ENCODE measurements at places on chromosomes 2 and 18.

GRCh38 chr2:168495524-168495923, 39.5 kb downstream of the CERS6 start:
- DNase-seq: no peak

GRCh38 chr2:106638043-106638442, 150.9 kb downstream of the CD8B2 start:
- DNase-seq: peak; percentile 73

DNA sequence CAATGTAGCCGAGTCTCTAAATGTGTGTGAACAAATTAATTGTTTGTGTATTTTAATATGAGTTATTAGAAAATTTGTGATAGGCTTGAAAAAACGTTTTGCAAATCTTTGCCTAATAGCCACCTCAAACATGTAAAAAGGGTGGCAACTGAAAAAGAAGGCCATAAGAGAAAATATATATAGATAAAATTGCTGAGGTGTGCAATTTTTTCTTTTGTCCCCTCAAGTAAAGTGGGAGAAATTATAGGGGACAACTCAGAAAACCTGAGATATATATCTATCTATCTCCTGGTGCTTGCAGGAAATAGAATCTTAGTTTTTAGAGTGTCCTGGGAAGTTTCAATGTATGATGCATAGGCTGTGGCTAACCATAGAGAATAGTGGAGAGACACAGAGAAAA, 201.4 kb upstream of the LRP1B start:
- DNase-seq: no peak

DNA sequence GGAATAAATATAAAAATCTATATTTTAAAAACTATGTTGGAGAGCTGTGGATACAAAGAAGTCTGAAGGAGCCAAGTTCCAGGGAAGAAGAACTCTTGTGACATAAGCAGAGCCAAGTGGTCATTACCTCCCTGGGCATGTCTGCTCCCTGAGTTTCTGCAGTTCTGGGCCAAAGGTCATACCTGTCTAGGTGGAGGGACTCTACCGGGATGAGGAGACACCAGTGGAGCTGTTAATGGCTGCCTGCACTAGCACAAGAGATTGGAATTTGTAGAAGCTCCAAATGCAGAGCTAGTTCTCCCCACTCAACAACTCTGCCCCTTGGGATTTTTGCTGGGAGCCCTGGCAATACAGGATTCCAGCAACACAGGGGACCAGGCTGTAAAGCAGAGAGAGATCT, 89.8 kb downstream of the ARHGAP28 start:
- DNase-seq: no peak

DNA sequence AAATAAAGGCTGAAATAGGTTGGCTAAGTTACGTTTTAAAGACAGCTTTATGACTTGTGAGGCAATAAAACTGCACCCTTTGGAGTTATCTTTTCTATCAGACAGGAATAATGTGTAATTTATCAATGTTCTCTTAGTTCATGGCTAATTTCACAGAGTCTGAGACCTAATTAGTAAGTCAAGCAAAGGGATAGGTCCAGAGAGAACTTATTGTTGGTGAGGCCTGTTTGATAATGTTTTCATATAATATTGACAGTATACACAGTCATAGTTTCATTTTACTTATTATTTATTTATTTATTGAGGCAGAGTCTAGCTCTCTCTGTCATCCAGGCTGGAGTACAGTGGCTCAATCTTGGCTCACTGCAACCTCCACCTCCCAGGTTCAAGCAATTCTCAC, 1.9 kb upstream of the IL36RN start:
- no peak for DNase-seq

DNA sequence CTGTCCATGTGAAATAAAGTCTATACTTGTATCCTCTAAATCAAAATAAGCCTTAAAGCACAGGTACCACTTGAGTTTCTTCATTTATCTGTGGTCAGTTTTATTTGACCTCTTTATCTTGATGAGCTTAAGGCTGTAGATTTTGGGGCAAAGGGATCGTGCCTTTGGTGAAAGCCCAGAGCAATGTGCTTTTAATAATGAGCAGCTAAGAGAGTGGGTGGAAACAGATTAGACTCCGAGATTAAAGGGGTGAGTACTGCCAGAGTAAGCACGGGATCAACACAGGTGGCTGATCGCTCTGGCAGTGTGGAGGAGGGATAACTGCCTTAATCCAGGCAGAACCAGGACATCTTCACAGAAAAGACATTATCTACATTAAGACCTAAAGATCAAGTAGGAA, 280.4 kb downstream of the TDRD15 start:
- no peak for DNase-seq

DNA sequence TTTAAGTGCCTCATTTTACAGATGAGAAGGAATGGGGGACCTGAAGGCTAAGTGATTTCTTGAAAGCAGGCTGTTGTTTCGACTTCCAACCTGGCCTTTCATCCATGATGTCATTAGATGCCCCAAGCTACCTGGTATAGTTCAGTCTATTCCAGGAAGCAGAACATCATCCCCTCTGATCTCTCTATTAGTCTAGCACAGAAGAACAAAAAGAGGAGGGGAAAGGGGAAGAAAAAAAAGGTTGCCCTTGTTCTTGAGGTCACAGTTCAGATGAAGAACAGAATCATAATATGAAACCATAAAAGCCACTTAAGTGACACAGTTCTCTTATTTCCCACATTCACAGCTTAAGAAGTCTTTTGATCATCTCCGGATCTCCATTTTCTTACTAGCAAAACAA, 386.2 kb upstream of the HNRNPA3 start:
- DNase-seq: no peak

DNA sequence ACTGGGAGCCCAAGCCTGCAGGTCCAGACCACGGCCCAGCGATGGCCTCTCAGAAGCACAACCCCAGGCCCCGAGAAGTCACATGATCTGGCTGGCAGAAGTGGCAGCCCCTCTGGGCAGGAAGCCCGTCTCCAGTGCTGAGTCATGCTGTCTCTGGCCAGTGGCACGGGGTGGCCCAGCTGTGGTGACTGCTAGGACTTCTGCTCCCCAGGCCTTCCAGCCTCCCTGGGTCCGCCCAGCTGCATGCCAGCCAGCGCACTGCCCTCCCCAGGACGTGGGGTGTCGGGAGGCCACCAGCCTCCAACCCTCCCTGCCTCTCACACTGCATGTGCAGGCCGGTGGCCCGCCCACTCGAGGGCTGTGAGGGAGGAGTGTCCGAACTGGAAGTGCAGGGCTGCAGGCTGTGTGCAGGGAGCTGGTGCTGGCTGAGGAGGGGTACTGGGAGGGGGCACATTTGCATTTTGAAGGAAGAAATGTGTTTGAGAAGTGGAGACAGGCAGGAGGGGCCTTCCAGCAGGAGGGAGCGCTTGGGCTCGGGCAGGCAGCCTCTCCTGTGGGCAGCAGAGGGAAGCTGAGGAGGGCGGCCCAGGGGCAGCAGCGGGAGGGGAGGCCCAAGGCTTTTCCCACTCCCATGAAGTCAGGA, 17.0 kb upstream of the HPCAL1 start:
- peak; percentile 75 for DNase-seq

DNA sequence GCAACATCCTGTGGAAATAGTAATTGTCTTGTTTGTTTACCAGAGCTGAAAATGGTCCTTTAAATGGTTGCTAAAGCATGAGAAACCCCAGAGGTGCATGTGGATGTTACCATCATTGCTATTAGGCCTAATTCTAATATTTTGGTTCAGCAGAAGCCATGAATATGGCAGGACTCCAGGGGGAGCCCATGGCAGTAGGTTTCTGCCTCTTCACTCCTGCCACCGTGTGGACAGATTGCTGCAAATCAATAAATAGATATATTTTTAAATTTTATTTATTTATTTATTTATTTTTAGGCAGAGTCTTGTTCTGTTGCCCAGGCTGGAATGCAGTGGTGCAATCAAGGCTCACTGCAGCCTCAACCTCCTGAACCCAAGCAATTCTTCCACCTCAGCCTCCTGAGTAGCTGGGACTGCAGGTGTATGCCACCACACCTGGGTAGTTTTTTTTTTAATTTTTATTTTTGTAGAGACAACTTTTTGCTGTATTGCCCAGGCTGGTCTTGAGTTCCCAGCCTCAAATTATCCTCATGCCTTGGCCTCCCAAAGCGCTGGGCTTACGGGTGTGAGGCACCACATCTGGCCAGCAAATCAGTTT, 54.9 kb upstream of the CAPN13 start:
- no peak for DNase-seq

DNA sequence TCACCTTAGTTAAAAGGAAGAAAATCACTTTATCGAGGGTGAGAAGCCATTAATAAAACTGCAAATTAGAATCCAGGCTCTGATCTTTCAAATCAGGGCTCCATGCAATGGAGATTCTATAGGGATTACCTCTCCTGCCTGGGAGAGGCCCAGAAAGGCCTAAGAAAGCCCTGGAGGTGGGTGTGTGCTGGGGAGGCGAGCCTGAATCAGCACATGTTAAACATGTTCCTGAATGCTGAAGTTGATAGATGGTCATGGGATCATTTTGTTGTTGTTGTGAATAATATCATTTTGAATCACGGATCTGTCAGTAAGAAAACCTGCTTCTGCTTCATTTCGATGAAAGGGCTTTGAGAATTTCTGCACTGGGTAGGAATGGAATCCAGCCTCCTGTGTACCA, 254.3 kb downstream of the ACKR3 start:
- no peak for DNase-seq

GRCh38 chr2:46095830-46096229, 201.4 kb upstream of the EPAS1 start:
- DNase-seq: no peak

DNA sequence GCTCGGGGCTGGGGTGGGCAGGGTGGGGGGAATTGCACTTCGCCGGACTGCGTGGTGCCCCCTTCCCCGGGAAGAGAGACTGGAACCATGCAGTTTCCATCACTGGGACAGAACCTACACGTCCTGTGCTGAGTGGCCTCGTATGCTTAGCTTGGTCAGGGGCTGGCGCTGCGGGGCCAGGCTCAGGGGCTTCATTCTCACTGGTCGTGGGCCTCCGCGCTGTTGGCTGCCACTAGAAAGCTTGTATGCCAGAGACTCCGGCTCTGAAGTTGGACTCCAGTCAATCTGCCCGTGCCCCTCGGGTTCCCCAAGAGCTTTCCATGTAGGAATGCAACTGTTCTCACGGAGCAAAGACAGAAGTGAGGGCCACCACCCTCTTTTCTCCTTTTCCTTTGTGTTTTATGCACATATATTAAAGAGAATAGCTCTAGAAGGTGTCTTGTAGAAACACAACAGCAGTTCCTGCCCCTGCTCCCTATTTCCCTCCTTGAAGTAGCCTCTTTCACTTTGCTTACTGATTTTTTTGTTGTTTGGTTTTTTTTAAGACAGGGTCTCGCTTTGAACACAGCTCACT, 64.0 kb upstream of the YWHAQ start:
- DNase-seq: no peak

GRCh38 chr18:10726198-10727068, 200.6 kb downstream of the NAPG start:
- DNase-seq: peak; percentile 94

DNA sequence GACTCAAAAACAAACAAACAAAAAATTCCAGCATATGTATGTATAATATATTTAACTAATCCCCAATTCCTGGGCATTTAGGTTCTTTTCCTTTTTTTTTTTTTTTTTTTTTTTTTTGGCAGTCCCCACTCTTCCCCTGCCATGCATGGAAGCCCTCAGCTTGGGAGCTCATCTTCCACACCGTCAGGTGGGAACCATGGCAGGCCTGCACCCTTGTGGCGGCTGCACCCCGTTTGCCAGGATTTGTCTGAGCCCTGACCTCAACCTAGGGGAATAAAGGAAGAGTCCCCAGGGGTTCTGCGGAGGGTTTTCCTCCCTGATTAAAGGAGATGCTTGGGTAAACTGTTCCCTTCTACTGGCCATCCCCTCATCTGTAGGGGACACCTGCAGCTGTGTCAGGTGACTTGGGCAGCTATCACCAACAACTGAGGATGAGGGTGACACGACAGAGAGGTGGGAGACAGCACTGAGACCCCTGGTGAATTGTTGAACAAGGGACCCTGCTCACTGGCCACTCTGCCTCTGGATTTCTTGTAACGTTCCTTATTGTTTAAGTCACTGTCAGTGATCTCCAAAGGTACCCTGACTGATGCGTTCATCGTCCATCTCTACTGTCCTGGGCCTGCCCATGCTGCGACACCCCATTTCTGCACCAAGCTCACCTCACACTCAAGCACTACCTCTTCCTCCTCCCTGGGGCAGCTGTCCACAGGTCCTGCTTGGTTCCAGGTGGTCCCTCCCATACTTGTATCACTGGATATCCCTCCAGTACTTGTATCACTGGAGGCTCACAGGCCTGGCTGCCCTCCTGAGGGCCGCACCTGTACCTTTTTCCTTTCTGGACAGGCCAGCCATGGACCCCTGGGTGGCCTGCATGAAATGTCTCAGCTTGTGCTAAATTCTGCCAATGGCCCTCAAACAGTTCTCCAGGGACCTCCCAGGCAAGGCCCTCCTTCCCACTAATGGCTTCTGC, 14.5 kb downstream of the TMEM185B start:
- DNase-seq: no peak

DNA sequence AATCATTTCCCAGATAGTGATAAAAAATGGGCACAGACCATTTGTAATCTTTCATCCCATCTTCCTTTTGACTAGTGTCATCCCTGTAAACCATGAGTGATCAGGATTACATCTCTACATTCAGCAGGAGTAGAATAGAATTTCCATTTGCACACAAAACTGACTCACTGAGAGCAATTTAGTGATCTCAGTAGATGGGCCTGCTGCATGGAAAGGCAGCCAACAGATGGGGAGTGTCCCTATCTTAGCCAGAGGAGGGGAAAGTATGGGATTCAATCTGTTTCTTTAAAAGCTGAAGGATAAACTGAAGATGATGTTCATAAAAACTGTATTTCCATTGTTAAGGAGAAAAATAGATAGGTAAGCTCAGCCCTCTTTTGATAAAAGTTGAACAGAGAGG, 441.7 kb downstream of the ZNF521 start:
- no peak for DNase-seq

DNA sequence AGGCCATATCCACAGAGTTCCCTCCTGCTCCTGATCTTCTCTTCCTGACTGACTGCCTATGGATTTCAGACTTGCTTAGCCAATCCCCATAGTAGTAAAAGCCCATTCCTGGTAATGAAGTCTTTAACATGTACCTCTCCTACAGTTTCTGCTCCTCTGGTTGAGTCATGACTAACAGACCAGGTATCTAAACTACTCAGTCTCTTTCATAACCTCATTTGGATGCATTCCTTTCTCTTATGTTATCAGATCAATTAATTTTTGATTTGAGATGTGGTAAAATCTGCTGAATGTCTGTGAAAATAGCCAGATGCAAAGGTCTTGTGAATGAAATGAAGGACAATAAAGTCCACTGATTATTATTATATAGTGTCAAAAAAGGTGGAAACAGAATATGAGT, 198.0 kb downstream of the NBAS start:
- no peak for DNase-seq

- DNase-seq: no peak
These were observed 3.0 kb upstream of the SP9 start for GRCh38 chr2:174331595-174332216.

Data from NCI-H1417 (cell line).